ENCODE measurements at places on chromosomes 5 and 9.

GRCh38 chr5:6995115-6995514 is 281.9 kb downstream of the TENT4A start:
- no peak for DNase-seq

DNA sequence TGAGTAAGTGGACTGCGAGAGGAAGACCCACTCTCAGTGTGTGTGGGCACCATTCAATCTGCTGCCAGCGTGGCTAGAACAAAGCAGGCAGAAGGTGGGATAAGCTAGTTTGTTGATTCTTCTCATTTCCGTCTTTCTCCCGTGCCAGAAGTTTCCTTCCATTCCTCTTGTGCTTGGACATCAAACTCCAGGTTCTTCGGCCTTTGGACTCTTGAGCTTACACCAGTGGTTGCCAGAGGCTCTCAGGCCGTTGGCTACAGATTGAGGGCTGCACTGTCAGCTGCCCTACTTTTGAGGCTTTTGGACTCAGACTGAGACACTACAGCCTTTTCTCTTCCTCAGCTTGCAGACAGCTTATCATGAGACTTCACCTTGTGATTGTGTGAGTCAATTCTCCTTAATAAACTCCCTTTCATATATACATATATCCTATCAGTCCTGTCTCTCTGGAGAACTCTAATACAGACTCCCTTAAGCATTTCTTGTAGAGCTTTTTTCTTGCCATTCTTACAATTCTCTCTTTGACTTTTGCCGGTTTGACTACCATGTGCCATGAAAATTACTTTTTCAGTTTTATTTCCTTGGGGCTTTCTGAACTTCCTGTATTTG is 494.9 kb downstream of the PRR16 start:
- DNase-seq = no peak

- no peak for DNase-seq
Observed at GRCh38 chr9:121463026-121463807, 36.4 kb downstream of the GGTA1 start.

GRCh38 chr5:38535248-38535750 is 21.1 kb downstream of the LIFR start:
- no peak for DNase-seq

GRCh38 chr9:69885931-69886330 is 65.3 kb downstream of the CFAP95 start:
- DNase-seq = no peak

GRCh38 chr5:150295172-150295634 is 5.6 kb upstream of the CAMK2A start:
- peak; percentile 75 for DNase-seq

DNA sequence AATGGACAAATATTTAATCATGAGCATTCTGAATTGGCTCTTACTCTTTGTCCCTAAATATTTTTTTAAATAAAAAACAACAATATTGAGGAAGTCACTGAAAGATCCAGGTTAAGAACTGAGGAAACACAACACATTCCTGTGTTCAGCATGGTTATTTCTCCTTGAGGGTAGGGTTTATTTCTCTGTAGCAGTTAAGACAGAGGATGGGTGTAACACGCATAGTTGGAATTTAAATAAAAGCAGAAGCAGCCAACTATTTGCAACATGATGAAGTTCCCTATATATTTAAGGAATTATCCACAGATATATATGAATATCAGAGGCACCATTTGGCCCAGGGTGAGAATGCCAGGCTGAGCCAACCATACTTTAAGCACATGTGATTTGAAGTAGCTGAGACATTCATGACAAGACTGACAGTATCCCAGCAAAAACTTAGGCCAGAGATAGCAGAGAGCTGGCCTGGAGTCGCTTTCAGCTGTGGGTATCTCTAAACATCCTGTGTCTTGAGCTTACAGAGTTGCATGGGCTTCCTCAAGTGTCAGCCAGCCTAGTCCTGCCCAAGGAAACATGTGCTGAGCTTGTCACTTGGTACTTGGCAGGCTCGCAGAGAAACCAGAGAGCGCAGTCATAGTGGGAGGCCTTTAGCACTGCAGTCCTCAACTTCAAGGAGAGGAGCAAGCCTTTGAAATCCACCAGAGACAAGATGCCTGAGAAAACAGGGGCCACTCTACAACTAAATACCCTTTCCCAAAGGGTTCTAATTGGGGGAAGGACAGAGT is 43.6 kb downstream of the SEMA5A start:
- DNase-seq = no peak

DNA sequence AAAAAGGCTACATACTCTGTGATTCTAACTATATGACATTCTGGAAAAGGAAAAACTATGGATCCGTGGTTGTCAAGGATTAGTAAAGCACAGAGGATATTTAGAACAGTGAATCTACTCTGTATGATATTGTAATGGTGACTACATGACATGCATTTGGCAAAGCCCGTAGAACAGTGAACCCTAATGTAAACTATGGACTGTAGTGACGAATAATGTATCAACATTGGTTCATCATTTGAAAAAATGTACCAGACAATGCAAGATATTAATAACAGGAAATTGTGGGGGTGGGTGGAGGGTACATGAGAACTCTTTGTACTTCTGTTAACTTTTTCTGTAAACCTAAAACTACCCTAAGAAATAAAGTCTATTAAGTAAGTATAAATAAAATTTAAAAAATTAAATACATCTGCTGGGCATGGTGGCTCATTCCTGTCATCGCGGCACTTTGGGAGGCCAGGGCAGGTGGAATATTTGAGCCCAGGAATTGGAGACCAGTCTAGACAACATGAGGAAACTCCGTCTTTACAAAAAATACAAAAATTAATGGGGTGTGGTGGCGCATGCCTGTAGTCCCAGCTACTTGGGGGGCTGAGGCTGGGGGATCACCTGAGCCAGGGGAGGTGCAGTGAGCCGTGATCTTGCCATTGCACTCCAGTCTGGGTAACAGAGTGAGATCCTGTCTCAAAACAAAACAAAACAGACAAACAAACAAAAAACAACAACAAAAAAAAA is 101.7 kb upstream of the TBC1D2 start:
- DNase-seq = no peak

- no peak for DNase-seq
Observed at GRCh38 chr5:963310-963672, 45.3 kb upstream of the NKD2 start.

DNA sequence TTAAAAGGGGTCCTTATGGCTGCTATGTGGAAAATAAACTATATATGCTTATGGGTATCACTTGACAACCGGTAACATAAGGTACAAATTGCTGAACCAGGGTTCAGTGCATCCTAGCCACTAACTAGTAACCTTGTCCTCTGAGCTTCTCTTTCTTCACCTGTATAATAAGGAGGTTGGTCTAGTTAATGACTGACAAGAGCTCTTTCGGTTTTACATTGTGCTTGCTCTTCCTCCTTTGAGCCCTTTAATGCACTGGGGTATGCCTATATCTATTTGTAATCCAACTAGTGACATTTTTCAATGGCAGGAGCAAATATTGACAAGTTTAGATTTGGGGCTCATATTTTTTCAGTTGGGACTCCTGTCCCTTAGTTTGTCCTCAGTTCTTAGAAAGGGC is 66.1 kb downstream of the NPR3 start:
- DNase-seq = no peak

DNA sequence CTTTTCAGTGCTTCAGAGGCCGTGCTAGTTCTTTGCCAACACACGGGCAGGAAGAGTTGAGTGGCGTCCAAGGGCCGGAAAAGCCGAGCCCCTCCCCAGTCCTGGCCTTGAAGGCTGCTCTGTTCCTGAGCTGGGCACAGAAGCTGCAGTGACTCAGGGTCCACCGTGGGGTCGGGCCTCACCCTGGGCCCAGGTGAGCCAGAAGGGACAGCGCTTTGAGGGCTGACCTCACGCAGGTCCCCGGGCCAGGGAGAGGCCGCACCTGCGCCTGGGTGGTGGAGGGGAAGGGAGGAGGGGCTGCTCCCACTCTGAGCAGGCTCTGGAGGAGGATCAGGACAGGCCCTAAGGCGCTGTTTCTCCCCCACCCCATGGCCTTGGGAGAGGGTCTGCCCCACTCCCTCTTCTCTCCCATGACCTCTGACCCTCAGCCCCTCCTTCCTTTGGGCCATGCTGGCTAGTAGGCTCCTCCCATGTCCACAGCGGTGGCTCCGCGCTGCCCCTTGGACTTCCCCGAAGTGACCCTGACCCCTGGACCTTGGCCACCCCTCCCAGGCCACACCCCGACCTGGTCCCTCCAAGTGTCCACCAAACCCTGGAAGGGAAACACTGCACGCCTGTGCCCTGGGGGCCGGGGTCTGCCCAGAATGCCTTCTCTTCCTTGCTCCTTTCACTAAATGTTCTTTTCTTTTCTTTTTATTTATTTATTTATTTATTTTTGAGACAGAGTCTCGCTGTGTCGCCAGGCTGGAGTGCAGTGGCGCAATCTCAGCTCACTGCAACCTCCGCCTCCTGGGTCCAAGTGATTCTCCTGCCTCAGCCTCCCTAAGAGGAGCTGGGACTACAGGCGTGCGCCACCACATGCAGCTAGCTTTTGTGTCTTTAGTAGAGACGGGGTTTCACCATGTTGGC is 19.7 kb upstream of the SLC6A19 start:
- DNase-seq = no peak
